Natural killer cell treated with Interleukin-12 subunit alpha and Interleukin-12 subunit beta and Interleukin-15 and Interleukin-18, amount 100 ng/mL, for 72 hours (primary cell): ENCODE measurements at places on chromosomes 4 and X.

- DNase-seq: no peak
These were observed 58.2 kb downstream of the WWC2 start for GRCh38 chr4:183157215-183157614.

DNA sequence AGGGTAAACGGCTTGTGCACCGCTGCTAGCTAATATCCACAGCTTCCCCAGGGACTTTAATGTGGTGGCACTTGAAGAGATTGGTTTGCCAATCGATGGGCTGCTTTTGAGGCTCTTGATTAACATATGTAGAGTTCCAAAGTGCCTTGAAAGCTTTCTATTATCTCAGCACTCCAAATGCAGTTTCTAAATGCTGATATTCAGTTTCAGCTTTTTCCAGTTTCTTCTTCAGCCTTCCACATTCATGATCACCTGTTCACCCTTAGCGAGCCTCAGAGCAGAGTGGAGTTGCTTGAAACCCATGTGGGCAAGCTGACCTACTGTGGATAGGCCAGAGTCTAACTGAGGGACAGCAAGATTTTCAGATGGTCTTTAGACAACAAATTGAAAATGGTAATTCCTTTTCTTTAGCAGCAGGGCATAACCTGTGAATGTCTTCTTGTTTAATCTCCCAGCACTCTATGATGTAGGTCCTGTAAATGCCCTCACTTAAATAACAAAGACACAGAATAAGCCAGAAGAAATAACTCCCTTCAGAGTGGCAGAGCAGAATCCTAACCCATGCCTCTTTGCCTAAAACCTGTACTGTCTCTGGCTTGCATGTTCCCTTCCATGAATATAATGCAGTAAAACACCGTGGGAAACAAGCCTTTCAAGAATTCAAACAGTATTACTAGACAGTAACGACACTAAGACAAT, 99.8 kb downstream of the TSPAN5 start:
- DNase-seq: no peak

GRCh38 chrX:41259516-41259915, 74.4 kb upstream of the DDX3X start:
- DNase-seq: no peak

DNA sequence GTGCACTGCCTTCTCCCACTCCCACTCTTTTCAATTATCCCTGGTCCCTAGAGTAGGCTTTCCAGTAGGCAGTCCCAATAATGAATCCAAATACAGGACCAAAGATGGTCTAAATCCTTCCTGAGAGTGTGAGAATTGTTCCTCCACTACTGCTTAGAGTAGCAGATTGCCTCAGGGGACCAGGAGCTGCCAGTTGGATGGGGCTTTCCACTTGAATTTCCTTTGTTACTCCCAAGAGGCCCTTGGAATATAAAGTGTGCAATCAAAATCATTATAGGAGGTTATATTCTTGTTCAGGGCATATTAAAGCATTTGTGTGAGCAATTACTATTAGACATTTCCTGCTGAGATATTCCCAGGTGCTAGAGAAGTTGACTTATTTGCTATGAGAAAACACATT, 156.6 kb upstream of the TLL1 start:
- DNase-seq: no peak

DNA sequence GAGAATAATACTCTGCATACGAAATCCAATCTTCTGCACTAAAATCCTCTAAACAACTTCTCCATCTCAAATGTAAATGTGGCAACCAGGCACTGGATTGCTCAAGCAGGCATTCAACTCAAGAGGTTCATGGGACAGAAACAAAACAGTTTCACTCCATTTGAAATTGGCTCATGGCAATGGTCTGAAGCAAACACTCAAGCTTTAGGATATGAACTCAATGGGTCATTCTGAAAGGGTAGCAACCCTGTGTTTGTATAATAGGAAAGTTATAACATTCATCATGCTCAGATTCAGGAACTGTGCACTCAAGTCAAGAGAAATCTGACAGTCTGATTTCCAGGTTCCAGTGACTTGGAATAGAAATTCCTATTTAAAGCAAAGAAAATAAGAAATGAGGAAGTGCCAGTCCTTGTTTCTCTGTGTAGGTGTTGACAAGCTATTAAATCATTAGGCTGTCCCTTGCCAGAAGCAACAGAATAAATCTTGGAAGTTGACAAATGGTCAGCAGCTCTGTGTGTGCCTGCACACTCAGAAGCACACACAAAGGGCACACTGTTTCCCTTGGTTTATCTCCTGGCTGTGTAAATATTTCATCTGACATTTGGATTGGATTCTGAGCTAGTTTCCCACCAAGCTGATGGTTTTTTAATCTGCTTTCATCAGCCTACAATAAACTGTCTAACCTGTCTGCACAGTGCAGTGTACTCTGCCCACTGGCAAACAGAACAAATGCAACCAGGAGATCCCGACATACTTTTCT, 75.9 kb upstream of the CITED1 start:
- no peak for DNase-seq

DNA sequence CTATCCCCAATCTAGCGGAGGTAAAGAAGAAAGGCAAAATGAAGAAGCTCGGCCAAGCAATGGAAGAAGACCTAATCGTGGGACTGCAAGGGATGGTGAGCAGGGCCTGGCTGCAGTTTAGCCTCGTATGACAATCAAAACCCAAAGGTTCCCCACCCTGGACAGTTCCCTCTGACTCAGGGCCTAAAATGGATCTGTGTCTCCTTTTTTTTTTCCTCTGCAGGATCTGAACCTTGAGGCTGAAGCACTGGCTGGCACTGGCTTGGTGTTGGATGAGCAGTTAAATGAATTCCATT, 986 bp downstream of the HDAC6 start:
- no peak for DNase-seq

- DNase-seq: no peak
These were observed 4.8 kb downstream of the CPE start for GRCh38 chr4:165383591-165384073.

DNA sequence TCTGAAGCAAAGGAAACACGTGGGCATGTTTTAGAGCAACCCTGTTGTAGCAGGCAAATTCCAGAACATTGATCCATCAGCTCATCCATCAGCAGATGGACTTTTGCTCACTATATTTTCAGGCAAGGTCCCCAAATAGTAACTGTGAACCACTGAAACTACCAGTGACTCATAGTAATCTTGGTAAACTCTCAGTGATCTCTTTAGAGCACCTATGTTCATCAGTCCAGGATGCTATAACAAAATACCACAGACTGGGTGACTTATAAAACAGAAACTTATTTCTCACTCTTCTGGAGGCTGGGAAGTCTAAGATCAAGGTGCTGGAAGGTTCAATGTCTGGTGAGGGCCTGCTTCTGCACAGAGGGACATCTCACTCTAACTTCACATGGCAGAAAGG, 28.9 kb upstream of the BTC start:
- no peak for DNase-seq

GRCh38 chr4:100984901-100985300, 362.4 kb downstream of the PPP3CA start:
- no peak for DNase-seq

DNA sequence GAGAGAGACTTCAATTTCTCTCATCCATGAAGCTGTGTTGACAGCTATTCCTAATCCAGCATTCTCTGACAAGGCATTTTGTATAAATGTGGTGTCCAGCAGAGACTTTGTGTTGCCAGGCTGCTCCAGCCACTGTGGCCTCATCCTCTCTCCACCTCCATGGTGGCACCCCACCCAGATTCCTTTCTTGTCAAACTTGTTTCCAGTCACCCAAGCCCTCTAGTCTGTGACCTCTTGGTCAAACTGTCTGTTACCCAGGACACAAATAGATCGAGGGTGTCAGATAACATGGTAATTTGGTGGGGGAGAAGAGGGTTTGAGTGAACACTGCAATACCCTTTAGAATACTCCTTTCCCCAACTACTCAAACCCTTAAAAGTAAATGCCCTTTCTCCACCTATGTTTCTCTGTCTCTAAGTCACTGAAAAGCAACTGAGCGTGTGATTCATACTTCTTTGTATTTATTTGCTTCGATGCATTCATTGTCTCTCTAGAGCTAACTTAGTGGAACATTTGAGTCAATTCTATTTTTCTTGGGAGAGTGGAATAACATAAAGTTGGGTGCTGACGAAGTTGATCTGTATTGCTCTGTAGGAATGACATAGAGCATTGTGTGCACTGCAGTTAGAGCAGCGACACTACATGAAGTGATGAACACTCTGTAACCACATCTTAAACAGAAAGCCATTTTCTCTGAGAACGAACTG, 13.7 kb downstream of the PITX2 start:
- DNase-seq: no peak

- DNase-seq: no peak
These were observed 108.9 kb downstream of the SYNPO2 start for GRCh38 chr4:118997601-118998000.

- DNase-seq: no peak
These were observed 28.6 kb downstream of the CLNK start for GRCh38 chr4:10655968-10656367.

DNA sequence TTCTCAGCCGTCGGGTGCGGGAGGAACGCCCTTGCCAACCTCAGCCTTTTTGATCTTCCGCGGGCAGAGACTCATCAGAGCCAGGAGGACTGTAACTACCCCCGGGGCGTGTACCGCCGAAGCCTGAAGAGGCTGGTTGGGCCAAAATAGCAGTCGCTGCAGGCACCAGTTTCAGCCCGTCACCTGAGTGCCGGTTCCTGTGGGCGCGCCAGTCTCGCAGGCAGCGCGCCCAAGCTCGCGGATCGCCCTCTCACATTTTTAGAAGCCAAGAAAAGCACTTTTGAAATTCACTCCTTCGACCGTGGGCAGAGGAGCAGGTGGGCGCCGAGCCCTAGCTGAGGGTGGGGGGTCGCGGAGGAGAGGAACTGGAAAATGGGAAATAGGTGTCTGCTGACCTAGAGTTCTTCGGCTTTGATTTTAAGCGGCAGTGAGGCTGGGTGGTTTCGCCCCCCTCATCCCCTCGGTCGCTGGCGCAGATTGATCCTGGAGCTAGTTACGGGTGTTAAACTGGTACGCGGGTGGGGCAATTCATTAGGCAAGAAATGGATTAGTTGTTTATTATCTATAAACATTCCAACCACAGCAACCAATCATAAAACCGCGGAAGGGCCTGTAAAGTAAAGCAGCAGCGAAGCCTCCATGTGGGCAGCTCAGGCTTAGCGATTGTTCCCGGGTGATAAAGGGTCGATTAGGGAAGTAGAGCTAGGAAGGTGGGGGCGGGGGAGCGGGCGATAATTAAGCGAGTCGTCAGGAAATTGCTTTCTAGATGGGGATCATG, 69.2 kb downstream of the FBXO8 start:
- DNase-seq: no peak

DNA sequence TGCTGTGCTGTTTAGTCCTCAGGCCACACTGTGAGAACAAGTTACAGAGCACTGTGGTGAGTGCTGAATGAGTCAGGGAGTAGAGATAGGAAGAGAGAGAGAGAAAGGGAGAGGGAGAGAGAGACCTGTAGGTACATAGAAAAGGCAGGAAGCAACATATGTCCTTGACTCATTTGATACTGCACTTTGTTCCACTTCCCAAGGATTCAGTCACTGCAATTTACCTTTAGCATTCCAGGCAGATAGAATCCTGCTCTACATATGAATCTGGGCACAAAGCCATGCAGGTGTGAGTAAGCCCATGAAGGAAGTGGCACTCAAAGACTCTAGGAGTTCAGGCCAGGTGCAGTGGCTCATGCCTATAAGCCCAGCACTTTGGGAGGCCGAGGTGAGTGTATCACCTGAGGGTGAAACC, 1.0 kb upstream of the DAPP1 start:
- DNase-seq: no peak

DNA sequence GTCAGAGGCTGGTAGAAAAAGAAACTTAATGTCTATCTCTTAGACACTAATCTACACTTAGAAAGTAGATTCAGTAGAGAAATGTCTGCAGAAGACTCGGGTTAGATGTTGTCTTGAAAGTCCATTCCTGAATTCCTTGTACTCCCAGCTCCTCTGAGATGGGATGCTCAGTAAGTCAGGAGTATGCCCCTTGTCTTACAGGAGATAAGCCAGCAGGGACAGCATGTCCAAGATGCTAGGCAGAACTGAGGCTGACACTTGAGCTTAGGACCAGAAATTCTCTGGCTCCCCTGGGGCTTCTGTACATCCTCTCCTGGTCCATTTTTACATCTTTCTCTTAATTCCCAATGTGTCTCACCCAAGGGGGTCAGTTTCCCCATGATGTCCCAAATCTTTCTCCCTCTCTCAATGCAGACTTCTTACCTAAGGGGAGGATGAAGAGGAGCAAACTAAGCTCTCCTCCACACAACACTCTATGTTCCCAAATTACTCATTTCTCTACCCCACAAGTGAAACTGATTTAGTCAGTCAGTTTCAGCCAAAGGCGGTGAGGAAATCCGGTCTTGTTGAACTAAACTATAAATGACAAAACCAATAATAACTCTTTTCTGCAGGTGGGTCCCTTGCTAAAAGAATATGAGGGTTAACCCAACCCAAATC, 558.2 kb upstream of the DIPK2B start:
- DNase-seq: peak; percentile 81

- no peak for DNase-seq
These were observed 22.9 kb downstream of the MID2 start for GRCh38 chrX:107848591-107848990.

- no peak for DNase-seq
These were observed 36.6 kb downstream of the TMEM156 start for GRCh38 chr4:38995660-38996005.

DNA sequence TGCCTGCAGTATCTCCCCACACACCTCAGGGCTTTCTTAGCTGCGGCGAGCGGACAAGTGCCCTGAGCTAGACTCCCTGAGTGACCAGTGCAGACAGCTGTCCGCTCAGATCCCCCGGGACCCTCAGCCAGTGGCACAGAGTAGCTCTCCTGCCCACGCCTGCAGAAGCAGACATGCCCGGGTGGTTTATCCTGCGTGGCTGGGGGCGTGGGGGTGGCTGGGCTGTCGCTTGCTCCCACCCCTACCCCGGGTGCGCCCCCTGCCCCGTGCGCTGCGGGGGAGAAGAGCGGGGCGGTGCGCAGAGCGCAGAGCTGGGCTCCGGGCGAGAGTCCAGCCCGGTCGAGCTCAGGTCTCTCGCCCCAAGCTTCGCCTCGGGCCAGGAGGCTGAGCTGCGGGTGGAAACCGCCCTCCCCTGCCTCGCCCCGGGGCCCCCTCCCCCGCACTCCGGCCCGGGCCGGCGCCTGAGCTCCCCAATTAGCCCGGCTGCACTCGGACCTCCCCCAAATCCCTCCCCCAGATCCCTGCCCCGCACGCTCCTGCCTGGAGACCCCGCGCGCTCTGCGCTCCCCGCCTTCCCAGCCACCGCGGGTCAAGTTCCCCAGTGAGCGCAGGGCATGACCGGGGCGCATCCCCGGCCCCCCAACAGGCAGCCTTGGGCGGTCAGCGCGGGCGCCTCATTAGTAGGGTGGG, 11.7 kb upstream of the SHOX start:
- no peak for DNase-seq

GRCh38 chr4:158316264-158316663, 106.0 kb downstream of the TMEM144 start:
- no peak for DNase-seq

DNA sequence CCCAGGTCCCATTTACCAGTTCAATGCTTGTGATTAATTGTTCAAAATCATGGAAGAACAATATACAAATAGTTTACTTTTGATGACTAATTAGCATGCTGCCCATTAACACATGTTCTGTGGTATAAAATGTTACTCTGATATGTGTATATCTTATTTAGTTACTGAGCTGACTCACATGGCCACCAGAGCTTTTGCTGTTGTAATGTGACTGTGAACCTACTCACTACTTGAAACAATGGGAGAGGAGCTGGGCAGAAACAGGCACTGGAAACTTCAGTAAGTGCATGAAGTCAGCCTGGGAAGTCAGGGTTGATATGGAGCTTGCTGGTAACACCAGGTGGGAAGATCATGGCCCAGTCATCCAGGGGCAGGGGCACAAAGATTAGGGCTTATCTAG, 72.7 kb upstream of the MAD2L1 start:
- no peak for DNase-seq
